Activated T-cell treated with anti-CD3 and anti-CD28 coated beads, Interleukin-2, amount 50 U/mL, for 48 hours (primary cell): ENCODE measurements at places on chromosomes 6 and 20.

DNA sequence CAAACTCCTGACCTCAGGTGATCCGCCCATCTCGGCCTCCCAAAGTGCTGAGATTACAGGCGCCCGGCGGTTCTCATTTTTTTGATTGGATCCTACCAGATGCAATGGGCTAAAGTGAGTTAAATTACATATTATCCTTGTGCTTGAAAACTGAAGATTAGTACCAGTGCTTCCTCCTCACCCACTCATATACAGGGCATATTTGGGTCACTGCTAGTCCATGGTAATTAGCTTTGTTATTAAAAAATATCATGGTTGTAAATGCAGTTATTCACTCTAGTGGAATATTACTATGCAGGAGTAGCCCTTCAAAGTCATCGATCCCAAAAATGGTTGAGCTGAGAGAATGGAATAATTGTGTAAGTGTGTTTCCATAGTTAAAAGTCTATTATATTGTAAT lies 26.5 kb downstream of the ZNF292 start:
- no peak for DNase-seq

- DNase-seq, result peak; percentile 53
These were observed at the start of gene RCAN2 for GRCh38 chr6:46491201-46491627. TSS of gene RCAN2 (minus strand) at chr6:46491449.

GRCh38 chr20:63857764-63858392 lies 3.4 kb upstream of the ABHD16B start:
- DNase-seq, result no peak

GRCh38 chr6:69061066-69061465 lies 426.0 kb downstream of the ADGRB3 start:
- no peak for DNase-seq

- DNase-seq, result no peak
These were observed 64.0 kb upstream of the TFB1M start for GRCh38 chr6:155378276-155378675.

DNA sequence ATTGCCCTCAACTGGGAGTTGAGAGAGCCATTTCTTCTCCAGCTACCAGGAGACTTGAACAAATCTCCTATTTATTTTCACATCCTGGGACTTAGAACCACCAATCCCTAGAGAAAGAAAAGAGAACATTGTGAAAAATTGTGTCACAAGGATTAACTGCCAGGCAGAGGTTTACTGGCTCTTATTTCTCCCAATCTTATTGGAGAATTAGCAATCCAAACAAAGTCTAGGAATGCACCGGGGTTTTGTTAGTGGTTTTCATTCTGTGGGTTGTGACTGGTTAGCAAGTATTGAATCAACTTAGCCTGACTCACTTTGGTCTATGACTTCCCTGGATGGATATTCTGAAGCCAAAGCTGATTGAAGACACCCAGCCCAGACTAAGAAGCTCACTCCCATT lies 21.2 kb upstream of the ENPP5 start:
- no peak for DNase-seq

DNA sequence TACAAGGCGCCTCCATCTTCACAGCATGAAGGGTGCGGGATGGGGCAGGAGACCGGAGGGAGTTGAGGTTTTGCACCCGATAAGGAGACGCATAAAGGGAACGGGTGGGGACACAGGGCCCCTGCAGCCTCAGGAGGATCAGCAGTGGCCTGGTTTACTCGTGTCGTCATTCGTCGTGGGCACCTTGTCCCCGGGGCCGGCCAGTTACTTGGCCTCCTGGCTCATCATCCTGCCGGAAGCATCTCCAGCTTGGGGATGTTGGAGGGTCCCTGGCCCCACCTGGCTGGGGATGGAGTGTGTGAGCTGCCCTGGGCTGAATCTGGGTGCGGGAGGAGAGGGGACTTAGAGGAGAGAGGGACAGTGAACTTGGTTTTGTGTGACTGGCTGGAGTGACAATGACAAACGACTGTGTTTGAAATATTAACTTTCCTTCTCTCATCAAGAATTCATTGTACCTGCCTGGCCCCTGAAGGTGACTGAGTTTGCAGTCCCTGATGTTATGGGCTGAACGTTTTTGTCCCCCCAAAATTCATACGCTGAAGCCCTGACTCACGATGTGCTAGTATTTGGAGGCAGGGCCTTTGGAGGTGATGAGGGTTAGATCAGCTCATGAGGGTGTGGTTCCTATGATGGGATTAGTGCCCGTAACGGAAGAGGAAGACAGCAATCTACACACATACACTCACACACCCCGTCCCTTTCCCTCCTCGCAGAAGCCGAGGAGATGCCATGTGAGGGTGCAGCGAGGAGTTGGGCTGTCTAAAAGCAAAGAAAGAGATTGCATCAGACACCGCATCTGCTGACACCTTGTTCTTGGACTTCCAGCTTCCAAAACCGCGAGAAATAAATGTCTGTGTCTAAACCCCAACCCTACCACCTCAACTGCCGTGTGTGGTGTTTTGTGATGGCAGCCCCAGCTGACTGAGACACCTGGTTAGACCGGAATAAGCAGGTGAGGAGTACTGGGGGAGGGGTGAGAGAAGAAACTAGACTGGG lies 65.0 kb upstream of the MAP3K4 start:
- no peak for DNase-seq

- DNase-seq, result no peak
These were observed 1.0 kb upstream of the TAGAP start for GRCh38 chr6:159045801-159046200.

GRCh38 chr6:120954111-120954510 lies 380.2 kb downstream of the TBC1D32 start:
- DNase-seq, result no peak

DNA sequence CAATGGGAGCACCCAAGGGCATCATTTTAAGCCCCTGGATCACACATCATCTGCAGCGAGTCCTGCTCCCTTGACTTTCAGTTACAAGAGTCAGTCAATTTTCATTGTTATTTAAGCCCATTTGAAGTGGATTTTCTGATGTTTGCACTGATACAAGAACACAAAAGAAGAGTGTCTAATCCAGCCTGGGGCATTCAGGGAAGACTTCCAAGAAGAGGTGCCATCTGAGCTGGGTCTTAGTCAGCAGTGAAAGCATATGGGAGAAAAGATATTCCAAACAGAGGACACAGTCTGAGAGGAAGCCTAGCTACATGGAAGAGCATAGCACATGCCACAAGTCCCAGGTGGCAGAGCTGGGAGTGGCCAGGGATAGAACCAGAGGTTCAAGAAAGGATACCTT lies 10.4 kb upstream of the FOXP4 start:
- DNase-seq, result no peak

- DNase-seq, result no peak
These were observed 245.3 kb downstream of the TBXT start for GRCh38 chr6:165922309-165922794.

- DNase-seq, result no peak
These were observed 24.9 kb downstream of the ITCH start for GRCh38 chr20:34388000-34388399.

- no peak for DNase-seq
These were observed 70.2 kb downstream of the FILIP1 start for GRCh38 chr6:75423386-75423785.

- DNase-seq, result no peak
These were observed 17.2 kb downstream of the TAB2 start for GRCh38 chr6:149334682-149335160.

DNA sequence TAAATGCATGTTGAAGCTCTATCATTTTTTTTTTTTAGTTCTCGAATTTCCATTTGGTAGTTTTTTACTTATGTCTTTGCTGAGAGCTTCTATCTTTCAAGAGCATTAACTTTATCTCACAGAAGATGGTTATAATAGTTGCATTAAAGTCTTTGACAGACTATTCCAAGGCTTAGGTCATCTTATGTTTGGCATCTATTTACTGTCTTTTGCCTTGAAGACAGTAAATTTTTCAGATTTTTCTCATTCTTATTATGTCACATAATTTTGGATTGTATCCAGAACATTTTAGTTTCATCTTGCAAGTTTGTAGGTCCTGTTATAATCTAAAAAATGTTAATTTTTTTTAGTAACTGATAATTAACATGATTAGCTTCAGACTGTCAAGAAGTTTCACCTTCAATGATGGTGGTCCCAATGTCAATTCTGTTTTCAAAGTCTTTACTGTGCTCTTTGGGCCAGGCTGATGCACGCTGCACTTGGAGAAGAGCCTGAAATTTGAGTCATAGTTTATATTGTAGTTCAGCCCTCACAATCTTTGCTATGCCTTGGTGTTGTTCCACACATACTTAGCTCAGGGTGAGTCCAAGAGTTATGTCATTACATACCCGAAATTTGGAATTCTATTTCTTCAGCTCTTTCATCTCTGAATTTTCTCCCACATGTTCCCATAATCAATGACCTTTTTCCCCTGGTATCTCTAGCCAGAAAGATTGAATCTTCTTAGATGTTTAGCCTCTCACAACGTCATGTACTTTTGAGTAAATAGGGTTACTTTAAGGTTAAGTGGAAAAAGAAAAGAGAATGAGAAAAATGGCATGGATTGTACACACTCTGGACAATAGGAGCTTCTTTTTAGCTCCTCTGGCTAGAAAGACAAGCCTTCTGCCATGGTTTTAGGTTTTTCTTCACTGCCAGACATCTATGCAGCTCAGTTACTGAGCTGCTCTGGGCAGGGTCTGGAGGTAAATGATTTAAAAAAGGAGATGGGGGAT lies 110.3 kb upstream of the BTBD3 start:
- no peak for DNase-seq

GRCh38 chr20:50694379-50695134 lies 3.2 kb upstream of the RIPOR3 start:
- no peak for DNase-seq

DNA sequence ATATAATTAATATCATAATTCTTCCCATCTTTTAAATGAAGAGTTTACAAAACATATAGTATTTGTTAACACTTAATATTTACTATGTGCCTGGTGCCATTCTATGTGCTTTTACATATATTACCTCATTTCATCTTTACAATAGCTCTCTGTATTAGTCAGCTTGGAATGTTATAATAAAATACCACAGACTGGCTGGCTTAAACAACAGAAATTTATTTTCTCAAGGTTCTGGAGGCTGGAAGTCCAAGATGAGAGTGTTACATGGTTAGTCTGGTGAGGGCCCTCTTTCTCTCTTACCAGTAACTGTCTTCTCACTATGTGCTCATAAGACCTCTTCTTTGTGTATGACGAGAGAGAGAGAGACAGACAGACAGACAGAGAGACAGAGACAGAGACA lies 110.2 kb downstream of the NKAIN2 start:
- DNase-seq, result no peak

GRCh38 chr20:25197183-25197869 lies 1.8 kb downstream of the ENTPD6 start:
- DNase-seq, result no peak

GRCh38 chr6:30781743-30782424 lies 37.5 kb upstream of the IER3 start:
- peak; percentile 48 for DNase-seq

- DNase-seq, result no peak
These were observed 21.3 kb upstream of the SLC22A7 start for GRCh38 chr6:43276577-43277305.

DNA sequence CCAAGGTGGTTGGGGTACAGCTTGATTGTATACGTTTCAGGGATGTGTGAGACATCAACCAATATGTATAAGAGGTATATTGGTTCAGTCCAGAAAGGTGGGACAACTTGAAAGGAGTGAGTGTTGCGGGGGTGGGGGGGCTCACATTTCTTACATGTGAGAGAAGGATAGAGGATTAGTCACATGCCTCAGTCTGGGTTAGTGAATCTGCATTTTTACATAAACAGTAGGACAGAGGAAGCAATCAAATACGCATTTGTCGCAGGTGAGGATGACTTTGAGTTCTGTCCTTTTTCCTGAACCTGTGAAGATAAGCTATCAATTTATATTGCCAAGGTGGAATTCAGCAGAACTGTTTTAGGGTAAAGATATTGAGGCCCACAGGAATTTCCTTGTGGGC lies 42.1 kb upstream of the TBC1D32 start:
- no peak for DNase-seq

DNA sequence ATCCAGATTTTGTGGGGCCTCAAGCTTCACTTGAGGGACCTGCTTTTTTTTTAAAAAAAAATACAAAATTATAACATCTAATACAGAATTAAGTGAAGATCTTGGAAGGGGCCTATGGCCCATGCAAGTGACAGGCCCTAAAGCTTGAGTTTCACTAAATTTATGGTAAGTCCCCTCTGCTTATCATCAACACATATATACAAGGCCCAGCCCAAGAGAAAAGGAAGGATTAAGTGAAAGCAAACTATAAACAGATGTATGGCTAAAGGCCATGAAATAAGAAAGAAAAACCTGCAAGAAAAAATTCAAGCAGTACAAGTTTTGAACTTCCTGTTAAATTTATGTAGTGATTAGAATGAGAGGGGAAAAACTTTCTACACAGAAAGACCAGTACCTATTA lies 86.8 kb downstream of the CDC40 start:
- DNase-seq, result no peak

GRCh38 chr6:1586256-1586655 lies 23.5 kb upstream of the FOXC1 start:
- DNase-seq, result no peak

DNA sequence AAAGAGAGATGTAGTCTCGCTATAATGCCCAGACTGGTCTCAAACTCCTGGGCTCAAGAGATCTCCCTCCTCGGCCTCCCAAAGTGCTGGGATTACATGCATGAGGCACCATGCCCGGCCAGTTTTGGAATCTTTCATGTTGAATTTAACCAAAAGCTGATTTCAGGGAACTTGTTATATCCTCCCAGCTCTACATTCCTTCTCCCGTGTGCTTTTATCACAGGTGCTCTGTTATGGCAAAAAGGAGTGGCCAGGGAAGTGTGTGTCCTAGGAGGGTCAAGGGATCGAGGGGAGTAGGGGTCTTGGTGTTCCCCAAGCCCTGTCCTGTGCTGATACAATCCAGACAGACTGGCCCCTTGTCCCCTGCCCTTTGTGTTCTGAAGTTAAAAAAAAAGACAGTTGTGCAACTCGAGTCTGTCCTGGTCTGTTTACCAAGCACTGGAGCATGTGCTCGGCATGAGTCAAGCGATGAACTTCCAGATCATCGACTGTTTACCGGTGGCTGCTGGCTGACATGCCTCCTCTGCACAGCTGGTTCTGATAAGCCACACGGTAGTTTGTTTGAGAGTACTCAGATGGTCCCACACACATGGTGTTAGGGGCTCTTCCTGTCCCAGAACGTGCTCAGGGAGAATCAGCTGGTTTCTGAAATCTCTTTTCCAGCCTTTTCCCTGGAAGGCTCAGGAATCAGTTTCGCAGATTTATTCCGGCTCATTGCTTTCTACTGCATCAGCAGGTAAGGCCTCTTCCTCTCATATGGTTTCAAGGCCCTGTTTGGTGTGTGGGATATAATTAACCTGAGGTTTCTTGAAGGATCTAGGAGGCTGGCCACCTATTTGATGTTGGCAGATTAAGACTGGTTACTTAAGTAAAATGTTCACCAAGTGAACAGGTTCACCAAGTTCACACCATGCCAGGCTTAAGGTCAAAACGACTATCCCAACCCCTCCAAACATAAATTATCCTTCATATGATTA lies 52.6 kb upstream of the NAA20 start:
- DNase-seq, result no peak

DNA sequence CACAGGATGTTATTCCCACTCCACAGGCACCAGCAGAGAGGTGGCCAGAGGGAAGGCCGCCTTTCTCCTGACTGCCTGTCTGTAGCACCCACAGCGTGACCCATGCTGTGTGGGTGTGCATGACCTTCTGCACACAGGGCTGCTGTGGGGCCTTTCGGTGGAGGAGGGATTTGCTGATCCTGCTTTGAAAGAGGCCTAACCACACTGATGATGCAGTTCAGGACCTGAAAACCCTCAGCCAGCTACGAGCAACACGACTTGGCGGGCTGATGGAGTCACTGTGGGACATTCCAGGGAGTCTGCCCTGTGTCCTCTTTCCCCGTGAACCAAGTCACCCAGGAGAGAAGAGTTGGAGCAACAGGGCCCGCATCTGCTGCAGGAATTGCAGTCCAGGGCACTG lies 49.1 kb downstream of the SYTL3 start:
- DNase-seq, result peak; percentile 52

- DNase-seq, result no peak
These were observed 138.4 kb downstream of the PREX1 start for GRCh38 chr20:48689388-48689787.
